ENCODE measurements at places on chromosomes 1 and 21.

- DNase-seq, result no peak
Measured at GRCh38 chr1:5098981-5099385, 444.6 kb downstream of the AJAP1 start.

DNA sequence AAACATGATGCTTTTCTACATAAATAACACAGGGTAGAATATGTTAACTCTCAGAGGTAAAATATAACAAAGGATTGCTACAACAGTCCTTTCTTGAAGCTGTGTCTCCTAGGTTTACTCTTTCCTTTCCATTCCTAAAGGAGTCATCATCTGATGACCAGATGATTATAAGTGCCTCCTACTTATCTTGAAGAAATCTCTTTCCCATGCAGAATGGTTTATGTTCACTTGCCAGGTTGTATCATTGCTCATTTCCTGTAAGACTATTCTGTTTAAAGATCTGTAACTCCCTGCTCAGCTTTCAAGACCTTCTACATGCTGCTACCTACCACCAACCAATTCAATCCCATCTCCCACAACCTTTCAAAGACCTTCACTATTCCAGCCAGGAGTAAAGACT lies 51.5 kb upstream of the PTCH2 start:
- no peak for DNase-seq

GRCh38 chr21:35342440-35342839 lies 293.3 kb upstream of the RUNX1 start:
- no peak for DNase-seq

GRCh38 chr1:204036882-204037655 lies 35.8 kb upstream of the SOX13 start:
- DNase-seq, result no peak

- no peak for DNase-seq
Measured at GRCh38 chr21:31786164-31786920, 54.4 kb upstream of the SCAF4 start.

DNA sequence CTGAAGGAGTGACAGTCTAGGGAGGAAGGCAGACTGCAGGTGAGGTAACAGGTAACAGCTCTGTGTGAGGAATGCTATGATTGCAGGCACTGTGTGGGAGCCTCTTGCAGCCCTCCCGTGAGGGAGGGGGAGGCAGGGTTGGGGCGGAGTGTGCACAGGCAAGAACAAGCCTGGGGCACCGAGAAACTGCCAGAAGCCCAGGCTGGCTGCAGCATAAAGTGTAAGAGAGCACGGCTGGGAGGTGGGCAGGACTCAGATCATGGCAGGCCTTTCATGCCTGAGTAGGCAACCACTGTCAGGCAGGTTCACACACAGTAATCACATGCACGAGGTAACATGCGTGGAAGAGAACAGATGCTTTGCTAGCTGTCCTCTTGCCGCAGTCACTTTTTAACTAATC lies 11.3 kb upstream of the RHEX start:
- DNase-seq, result no peak

DNA sequence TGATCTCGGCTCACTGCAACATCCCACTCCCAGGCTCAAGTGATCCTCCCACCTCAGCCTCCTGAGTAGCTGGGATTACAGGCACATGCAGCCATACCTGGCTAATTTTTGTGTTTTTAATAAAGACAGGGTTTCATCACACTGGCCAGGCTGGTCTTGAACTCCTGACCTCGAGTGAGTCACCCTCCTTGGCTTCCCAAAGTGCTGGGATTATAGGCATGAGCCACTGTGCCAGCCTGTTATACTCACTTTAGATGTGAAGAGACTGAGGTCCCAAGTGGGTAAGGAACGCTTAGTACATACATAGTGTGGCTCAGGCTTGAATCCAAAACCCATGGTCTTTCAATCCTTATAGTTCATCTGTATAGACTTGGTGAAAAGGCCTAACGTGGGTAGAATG lies 63.7 kb upstream of the EPS8L3 start:
- DNase-seq, result no peak

DNA sequence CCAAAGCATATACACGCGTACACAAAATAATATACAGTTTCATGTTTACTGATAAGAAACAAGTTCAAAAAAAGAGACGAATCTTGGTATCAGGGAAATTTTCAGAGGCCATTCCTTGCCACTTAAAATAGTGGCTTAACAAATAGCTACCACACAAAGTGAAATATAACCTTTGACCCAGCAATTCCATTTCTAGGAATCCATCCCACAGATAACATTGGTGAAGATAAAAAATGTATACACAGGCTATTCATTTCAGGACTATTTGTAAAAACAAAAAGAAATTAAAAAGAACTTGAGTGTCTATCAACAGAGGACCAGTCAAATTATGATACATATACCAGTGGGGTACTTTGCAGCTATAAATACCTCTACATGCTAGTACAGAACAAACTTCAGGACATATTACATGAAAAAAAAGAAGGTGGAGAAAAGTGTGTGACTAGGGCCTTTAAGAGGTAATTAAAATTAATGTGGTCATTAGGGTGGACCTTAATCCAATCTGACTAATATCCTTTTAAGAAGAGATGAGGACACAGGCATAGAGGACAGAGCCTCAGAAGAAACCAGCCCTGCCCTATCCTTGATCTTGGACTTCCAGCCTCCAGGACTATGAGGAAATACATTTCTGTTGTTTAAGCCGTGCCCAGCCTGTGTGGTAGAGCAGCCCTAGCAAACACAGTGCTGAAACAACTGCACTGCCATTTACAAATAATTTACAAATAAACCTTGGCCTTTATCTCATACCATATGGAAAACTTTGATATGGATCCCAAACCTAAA lies 7.8 kb downstream of the UBE2G2 start:
- no peak for DNase-seq

- DNase-seq, result no peak
Measured at GRCh38 chr1:40363721-40364120, 9.8 kb upstream of the SMAP2 start.

- DNase-seq, result no peak
Measured at GRCh38 chr1:240516069-240516468, 95.9 kb downstream of the GREM2 start.

GRCh38 chr1:18633422-18634155 lies 2.9 kb downstream of the PAX7 start:
- DNase-seq, result peak; percentile 54

GRCh38 chr1:94081566-94082344 lies 39.2 kb downstream of the ABCA4 start:
- DNase-seq, result no peak

GRCh38 chr1:220680085-220680687 lies 10.0 kb upstream of the C1orf115 start:
- no peak for DNase-seq

All from H1 (cell line).